Right atrium auricular region (tissue), 2 donors: ENCODE measurements at places on chromosomes 3 and 15. TPM values are rescaled to one million over a fixed set of nuclear protein-coding genes. Genes with fewer than 3 reads are reported as not detected.
A peak's percentile ranks its signal among the peaks of the same experiment; 100 is the strongest.

Gene KLHL40
- 0.15 TPM for total RNA-seq

Gene RAD51
- total RNA-seq, result not detected

Gene CEP19
- total RNA-seq, result 1.4 TPM

GRCh38 chr15:36896949-36897348 is 203.4 kb downstream of the MEIS2 start:
- no peak for DNase-seq

DNA sequence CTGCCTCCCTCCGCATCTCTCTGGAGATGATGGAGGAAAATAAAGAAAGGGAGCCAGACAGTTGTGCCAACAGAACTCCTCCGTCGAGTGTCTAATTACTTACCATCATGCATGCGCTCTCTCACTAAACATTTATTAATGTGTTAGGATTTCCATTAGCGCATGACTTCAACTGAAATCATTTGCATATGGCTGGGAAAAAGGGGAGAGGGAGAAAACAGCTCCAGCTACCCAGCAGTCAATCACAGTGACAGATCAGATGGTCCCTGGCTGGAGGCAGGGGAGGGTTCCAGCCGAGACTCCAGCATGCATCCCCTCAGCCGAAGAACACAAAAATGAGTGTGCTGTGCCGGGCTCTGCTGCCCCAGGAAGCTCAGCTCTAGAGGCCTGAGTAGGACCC is 6.8 kb upstream of the RHO start:
- DNase-seq, result no peak

DNA sequence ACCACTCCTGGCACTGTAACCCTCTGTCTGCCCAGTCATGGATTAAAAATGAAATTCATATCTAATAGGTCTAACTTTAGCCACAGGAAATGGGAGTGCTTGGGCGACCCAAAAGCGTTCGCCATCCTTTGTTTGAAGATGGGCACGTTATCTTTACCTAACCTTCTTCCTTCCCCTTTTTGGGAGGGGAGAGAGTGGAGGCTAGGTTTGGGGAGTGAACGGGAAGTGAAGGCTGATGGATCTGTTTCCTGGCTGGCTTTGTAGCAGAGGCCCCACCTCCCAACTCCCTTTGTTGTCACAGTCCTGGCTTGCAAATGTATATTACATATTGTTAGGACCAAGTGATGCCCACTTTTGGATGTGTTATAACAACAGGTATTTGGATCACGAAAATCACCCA is 98.1 kb upstream of the ARHGEF3 start:
- DNase-seq, result no peak

- no peak for DNase-seq
These were observed 372.7 kb downstream of the EDEM1 start for GRCh38 chr3:5560199-5560598.

GRCh38 chr15:25829073-25829472 is 34.1 kb downstream of the ATP10A start:
- no peak for DNase-seq

DNA sequence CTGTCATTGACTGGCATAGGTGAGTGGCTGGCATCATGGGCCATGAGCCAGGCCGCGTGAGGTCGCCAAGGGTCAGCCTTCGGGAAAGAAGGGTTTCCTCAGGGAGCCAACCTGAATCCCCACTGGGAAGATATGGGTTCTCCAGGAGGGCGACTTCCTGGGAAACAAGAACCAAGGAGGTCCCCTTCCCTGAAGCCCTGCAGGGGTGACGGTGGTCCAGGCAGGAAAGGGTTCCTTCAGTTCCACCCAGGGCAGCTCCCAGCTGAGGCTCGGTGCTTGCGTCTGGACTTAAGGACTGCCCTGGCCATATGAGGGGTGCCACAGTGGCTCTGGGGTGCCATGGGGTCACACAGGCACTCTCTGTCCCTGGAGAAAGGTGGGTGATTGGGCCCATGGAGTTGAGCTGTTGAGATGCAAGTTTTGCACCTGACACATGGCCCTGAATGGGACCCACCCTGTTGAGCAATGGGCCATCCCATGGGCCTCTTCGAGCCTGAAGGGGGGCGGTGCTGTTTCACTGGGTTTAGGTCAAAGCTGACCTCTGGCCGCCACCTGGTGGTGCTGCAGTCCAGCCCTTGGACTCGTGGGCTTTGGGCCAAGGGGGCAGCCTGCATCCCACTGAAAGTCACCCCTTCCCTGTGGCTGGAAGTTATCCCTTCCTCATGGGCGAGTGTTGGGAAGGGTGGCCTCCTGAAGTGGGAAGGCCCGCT is 228.1 kb downstream of the SNRPN start:
- peak; percentile 23 for DNase-seq

GRCh38 chr15:73677146-73677607 is 7.0 kb upstream of the CD276 start:
- DNase-seq, result no peak

DNA sequence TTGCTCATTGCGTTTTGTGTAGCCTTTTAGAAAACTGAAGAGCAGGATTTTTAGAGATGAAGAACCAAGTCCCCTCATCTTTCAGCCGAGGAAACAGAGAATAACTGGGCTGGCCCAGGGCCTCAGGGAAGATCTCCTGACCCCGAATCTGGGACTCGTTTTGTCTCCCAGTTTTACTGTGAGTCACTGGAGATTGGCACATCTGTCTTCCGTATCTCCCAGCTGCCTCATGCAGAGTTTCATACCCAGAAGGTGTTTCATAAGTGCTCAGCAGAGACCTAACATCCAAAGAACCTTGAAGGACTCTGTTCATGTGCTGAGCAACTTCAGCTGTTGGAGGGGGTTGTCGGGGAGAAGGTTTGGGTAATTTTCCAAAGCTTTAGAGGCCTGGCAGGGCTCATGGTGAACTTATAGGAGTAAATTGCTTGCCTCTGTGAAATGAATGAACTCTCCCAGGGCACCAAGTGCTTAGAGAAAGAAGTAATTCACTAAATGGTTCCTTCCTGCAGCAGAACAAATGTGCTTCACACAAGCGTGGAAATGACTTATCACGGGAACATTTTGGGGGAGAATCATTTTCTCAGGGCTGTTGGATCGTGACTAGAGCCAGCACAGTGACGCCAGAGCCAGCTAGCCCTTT is 121.4 kb downstream of the FAM43A start:
- DNase-seq, result no peak

- DNase-seq, result no peak
These were observed 393.8 kb downstream of the ZNF385D start for GRCh38 chr3:21357241-21357640.

DNA sequence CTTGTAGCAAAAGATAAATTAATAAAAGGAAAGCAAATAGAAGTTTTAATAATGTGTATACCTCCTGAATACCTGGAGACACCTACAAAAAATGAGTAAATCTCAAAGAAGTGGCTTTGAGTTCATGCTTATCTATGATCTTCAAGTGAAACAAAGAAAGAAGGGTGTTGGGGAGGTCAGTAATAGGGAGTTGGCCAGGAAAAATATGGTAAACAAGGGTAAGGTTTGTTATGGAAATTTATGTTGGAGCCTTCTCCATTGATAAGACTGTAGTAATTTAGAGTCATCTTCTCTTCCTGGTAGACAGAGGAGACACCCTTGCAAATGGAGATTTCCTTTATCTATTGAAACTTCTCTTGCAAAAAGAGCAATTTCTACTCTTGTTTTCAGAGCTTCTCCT is 6.6 kb upstream of the CCR8 start:
- DNase-seq, result no peak

- DNase-seq, result no peak
These were observed 84.4 kb downstream of the CMSS1 start for GRCh38 chr3:99902091-99902490.
